ENCODE measurements at places on chromosomes 2 and 18.

DNA sequence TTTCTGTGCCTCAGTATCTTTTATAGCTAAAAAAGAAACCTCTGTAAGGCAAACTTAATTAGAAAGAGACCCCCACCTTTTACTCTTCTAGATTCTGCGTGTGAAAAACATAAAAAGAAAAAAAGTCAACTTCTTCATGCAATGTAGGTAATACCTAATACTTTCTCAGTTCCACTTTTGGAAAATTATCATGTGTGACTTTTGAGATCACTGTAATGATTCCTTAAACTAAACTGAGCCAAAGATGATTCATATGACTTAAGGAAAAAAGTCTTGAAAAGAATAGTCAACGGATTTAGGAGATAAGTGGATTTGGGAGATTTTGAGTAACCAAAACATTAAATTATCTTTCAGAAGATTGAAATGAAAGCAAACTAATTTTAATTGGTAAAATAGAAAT is 48.9 kb downstream of the PLEKHA3 start:
- DNase-seq = no peak

DNA sequence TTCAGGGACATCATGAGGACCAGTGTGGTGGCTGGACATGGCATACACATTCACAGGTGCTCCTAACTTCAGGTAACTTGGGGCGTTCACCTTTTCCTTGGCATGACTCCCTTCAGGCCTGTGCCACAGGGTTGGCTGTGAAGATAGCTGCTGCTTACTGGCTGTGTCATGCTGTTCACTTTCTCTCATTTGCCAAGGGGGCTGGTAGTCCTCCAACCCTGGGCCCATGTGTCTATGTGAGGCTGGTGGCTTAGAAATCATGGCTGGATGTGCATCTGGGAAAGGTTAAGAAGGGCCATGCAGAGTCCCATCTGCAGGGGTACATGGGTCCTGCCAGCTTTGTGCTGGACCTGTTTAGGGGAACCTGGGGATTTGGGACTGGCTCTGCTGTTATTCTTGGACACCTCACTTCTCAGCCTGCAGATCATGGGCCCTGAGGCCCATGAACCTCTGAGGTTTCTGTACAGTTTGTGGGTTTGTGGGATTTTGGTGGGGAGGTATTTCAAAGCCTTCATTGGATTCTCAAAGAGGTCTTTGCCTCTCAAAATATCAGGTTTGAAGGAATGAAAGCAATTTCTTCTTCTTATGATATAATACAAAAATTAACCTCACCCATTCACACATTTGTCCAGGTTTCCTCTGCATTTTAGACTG is 62.9 kb downstream of the FHOD3 start:
- DNase-seq = no peak

DNA sequence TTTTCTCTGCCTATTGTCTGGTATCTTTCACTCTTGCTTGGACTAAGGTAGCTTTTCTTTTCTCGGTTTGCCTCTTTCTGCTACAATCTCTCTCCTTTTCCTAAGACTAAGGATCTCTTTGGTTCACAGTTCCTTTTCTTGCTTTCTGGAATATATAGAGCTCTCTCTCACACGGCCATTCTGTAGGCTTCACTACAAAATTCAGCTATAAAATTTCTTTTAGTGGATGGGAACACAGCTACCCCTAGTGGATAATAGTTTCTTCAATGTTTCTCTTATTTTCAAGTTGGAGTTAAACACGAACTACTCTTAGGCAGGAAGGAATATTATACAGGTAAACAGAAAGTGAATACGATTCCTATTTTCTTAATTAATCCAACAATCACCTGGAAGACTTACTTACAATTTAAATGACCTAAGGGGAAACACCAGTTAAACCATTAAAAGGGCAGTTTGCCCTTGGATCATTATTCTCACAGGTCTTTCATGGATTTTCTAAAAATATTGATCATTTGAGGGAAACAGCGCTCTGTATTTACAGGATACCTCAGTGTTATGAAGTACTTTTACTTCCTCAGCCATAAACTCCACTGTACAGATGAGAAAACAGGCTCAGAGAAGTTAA is 140.5 kb downstream of the LRP2 start:
- no peak for DNase-seq

DNA sequence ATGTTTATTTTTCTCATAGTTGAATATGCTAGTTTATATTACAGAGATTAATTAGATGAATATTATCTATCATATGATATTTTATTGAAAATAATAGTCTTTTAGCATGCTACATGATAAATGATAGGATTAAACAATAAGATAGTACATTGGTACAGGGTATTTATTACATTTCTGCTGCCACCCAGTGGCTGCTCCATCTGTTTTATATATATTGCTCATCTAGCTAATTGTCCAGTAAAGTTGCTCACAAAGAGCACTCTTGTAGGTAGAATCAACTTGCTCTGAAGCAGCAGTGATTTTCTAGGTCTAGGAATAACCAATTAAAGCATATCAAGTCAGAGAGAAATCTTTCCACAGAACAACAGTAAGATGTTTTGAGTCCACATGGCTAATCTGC is 183.3 kb downstream of the ASXL3 start:
- no peak for DNase-seq

DNA sequence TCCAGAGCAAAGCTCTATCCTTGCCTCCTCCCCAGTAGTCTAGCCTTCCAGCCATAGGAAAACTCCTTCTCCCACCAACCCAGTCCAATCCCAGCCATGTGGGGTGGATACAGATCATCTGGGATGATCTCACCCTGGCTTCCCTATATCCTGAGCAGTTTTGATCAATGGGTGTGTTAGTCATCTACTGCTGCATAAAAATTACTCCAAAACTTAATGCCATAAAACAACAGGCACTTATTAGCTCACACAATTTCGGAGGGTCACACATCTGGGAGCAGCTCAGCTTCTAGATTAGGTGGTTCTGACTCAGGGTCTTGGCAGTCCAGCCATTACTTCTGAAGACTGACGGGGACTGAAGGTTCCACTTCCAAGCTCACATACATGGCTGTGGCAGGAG is 190.4 kb downstream of the SPP2 start:
- peak; percentile 49 for DNase-seq

- DNase-seq = no peak
Measured at GRCh38 chr2:55876429-55877086, 47.0 kb downstream of the EFEMP1 start.

DNA sequence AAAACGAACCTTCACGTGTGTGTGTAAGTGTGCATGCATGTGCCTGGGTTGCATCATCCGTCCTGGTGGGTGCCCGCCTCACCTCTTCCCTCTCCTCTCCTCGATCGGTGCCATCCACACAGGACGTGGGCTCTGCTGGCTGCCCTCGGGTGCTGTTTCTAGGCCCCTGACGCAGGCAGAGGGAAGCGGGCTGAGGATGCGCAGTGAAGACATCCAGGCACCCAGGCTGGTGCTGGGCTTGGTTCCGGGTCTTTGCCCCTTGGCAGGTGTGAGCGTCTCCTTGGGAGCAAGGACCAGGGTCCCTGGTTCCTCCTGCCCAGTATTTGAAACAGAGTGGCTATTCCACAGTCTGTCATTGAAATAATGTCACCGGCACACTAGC is 6.2 kb upstream of the ADCY3 start:
- DNase-seq = no peak

DNA sequence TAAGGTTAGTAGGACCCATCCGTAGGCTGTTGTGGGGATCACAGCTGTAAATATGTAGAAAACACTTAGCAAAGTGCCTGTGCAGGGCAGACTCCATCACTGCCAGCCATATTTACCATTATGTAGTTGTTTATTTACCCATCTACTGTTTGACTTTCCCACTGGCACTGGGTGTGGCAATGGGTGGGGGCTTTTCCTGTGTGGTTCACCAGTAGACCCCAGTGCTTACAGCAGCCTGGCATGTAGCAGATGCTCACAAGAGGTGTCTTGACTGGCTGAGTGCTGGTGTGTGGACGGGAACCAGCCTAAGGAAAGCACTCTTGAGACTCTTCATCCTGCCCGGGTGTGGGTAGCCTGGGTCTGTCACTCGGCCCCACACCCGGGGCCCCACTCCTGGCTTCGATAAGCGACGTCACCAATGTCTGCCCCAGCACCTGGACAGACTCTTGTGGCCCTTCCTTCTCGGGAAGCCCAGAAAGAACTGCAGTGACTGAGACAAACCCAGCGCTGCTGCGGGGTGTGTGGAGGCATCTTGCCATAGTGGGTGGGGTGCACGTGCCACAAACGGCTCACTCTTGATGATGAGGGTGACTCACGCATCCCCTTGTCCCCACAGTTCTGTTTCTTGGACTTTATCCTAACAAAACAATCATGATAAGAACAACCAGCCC is 78.3 kb downstream of the HDAC4 start:
- DNase-seq = no peak

- DNase-seq = no peak
Measured at GRCh38 chr2:31054842-31055388, 83.3 kb downstream of the GALNT14 start.

- DNase-seq = no peak
Measured at GRCh38 chr2:25276569-25277465, 64.9 kb downstream of the DNMT3A start.

DNA sequence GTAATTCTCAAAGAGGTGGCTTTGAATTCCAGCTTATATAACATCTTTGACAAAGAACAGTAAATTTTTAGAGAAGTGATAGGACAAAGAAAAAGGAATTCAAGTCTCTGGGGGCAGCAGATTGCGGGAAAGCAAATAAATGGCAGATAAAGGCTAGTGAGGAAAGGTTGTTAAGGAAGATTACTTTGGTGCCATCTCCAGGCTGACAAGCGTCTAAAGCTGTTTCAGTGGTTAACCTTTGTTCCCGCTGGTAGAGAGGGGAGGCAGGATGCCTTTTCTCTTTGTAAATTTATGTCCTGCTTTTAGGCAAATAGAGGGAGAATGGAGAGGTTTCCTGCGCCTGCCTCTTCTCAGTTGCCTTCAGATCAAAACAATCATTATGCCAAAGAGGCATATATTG is 431.2 kb upstream of the CHST9 start:
- no peak for DNase-seq

- DNase-seq = no peak
Measured at GRCh38 chr18:48279312-48279711, 129.9 kb downstream of the ZBTB7C start.

- DNase-seq = no peak
Measured at GRCh38 chr2:218961651-218962570, 2.4 kb downstream of the CDK5R2 start.

GRCh38 chr18:54251606-54252390 is 17.5 kb upstream of the POLI start:
- DNase-seq = no peak

- no peak for DNase-seq
Measured at GRCh38 chr2:108396845-108397244, 19.1 kb downstream of the SULT1C4 start.

DNA sequence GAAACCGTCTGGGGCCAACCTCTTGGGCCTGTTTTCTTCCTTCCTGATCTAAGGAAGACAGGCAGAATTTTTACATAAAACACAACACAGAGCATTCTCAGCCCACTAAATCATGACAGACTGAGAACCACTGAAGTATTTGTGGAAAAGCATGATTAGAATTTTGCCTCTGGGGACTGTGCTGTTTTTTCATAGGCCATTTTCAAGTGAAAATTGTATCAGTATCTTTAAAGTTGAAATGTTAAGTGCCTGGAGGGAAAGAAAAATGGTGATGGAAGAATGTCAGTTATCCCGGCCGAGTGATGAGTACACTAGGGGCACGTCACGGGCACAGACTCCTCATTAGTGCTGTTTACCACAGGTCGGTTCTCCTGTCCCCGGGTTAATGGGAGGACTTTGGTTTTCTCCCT is 36.9 kb downstream of the EHD3 start:
- DNase-seq = no peak

GRCh38 chr2:71428472-71429383 is 24.6 kb upstream of the DYSF start:
- DNase-seq = no peak

- no peak for DNase-seq
Measured at GRCh38 chr2:213266421-213266820, 17.8 kb upstream of the SPAG16 start.

GRCh38 chr2:10226038-10226724 is 76.5 kb upstream of the HPCAL1 start:
- DNase-seq = no peak

DNA sequence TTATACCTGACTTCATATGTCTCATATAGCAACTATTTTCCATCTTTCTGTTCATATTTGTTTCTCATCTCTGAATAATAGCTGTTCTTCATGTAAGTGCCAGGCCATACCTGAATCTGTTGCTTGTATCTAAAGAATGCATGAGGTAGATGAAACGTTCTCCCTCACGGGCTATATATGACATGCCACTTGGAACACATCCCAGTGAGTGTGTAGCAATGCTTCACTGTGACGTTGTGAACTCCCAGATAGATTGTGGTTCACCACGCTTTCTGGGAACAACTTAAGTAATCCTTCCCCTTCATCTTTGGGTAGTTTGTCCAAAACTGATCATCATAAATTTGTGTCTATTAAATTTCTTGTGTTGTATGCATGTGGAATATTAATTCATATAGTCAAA is 60.1 kb downstream of the RDH14 start:
- no peak for DNase-seq

DNA sequence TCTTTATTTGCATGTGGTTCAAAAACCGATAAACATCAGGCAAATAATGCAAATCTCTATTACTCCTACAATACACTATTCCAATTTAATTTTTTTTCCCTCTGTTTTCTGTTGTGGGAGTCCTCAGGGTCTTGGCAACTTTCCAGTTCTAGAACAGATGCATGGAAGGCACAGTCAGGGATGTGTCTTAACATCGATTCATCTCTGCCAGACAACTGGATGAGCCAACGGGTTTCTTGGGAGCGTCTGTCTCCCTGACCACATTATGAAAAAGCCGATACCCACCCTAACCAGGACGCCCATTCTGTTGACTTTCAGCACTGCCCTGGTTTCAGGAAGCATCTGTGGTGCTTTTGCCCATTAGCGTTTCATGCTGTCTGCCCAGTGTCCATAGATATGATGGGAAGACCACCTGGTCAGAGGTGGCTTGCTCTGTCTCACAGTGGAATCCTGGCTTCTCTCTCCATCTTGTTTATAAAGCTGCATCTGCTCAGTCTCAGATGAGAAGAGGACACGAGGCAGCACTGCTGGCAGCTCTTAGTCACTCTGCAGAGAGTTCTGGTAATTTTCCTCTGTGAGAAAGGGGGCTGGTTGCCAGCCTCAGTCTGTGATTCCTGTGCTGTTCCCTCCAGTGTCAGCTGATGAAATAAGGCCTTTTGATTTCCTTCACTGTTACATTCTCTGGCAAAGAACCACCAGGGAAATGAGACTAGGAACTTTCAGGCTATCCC is 57.9 kb upstream of the KCNE4 start:
- DNase-seq = peak; percentile 42

- no peak for DNase-seq
Measured at GRCh38 chr2:240711296-240711695, 19.6 kb downstream of the AQP12A start.

DNA sequence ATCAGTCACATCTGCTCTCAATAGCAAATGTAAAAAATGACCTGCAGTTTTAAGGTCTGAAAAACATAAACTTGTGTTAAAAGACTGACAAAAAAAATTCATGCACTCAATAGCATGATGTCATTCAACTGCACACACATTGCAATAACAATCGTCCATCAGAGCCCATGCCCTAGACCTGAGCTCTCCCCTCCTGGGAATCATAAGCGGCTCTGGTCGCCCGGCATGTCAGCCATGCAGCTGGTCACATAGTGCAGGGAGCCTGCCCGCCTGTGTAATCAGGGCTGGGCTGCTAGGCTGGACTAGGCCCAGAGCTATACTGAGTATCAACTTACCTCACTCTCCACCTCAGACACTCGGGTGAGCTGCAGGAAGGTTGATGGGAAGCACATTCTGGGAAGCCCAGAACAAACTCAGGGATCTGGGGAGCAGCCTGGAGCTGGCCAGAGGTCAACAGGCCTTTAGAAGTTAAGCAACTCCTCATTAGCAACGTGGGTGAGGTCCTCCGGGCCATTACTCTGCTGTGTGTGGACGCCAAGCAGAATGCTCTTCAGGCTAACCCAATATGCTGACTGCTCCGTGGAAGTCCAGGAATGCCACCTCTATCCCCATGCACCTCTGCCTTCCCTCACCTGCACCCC is 165.5 kb downstream of the TTC32 start:
- no peak for DNase-seq
